Hematopoietic multipotent progenitor cell treated with erythropoietin and hydrocortisone succinate and interleukin-3 and kit ligand, for 17 days (in vitro differentiated cells): ENCODE measurements at places on chromosomes 12 and 14.

GRCh38 chr12:94676031-94676641, 25.8 kb upstream of the TMCC3 start:
- DNase-seq = no peak

GRCh38 chr12:91017043-91017442, 12.3 kb upstream of the EPYC start:
- no peak for DNase-seq

DNA sequence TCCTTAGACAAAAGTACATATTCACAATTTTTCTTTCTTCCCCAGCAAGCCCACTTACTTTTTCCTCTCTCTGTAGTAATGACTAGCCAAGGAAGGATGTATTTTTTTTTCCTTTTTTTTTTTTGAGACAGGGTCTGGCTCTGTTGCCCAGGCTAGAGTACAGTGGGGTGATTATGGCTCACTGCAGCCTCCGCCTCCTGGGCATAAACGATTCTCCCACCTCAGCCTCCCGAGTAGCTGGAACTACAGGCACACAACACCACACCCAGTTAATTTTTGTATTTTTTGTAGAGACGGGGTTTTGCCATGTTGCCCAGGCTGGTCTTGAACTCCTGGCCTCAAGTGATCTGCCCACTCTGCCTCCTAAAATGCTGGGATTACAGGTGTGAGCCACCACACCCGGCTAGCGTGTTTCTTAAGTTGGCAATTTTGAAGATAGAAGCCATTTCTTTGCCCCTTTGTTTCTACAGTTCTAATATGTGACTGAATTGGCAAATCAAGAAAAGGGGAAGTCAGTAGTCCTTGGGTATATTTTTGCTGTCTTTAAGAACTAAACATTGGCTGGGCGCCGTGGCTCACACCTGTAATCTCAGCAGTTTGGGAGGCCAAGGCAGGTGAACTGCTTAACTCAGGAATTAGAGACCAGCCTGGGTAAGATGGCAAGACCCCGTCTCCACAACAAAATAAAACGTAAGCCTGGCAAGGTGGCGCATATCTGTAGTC, 3.2 kb upstream of the NACA start:
- DNase-seq = no peak

DNA sequence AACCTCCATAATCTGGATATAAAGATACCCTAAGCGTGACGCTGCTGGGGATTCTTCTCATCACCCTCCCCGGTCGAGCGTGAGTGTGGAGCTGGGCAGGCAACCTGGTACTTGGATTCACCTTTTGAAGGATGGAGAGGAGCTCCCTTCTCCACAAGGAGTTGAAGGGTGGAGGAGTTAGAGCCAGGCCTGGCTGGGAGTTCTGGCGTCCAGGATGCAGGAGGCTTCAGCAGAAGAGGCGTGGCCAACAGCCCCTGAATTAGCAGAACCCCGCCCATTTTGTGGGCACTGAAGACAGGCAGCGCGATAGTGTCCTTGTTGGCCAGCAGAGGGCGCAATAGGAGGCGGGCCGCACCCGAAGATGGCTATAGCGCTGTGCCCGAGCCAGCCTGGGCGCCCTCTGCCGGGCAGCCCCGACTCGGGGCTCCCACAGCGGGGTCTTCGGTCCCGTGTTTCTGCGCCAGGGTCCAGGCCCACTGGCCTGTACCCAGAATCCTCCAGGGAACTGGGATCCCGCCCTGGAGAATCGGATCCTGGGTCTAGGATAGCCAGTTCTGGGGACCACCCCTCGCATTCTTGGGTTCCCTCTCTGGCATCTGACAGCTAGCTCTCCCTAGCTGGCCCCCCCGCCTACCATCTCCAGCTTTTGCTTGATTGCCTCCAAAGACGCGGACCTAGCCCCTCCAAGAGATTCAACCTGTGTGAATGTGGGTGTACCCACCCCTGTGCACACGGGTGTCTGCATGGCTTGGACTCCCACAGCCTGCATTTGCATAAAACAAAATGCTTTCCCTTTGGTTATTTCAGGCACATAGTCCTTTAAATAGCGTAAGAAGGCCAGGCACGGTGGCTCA, 26.0 kb upstream of the SMUG1 start:
- DNase-seq = peak; percentile 95

GRCh38 chr12:127750076-127750840, 516.7 kb upstream of the TMEM132C start:
- DNase-seq = no peak

GRCh38 chr12:108744021-108744897, 12.9 kb upstream of the CORO1C start:
- DNase-seq = no peak
